WTC11 (cell line): ENCODE measurements at places on chromosomes 5 and 9.

- H3K4me1 ChIP-seq: peaks cover 6% of the 10 kb centered on the region; the same call in 1 of the 2 replicates
- no peaks in the 10 kb centered on the region for H3K36me3 ChIP-seq
- no peak overlapping the region for H3K4me3 ChIP-seq
- no peak for DNase-seq
- no peak overlapping the region for H3K27ac ChIP-seq
Observed at GRCh38 chr9:90942555-90942954, 140.9 kb downstream of the SYK start.

GRCh38 chr9:89012294-89013042, 21.2 kb downstream of the S1PR3 start:
- H3K27ac ChIP-seq: no peak overlapping the region
- DNase-seq: no peak
- peaks cover 2% of the 10 kb centered on the region; the same call in 1 of the 2 replicates for H3K36me3 ChIP-seq
- peaks cover 31% of the 10 kb centered on the region for H3K4me1 ChIP-seq

GRCh38 chr9:7284517-7284916, 515.1 kb downstream of the DMAC1 start:
- no peaks in the 10 kb centered on the region for H3K27me3 ChIP-seq
- peaks cover 12% of the 10 kb centered on the region for H3K36me3 ChIP-seq
- H3K4me3 ChIP-seq: no peak overlapping the region
- peak overlapping the region; percentile 33; the same call in 1 of the 2 replicates for H3K27ac ChIP-seq
- DNase-seq: peak; percentile 20

- H3K27me3 ChIP-seq: no peaks in the 10 kb centered on the region
- DNase-seq: peak; percentile 62
- H3K4me1 ChIP-seq: peaks cover 28% of the 10 kb centered on the region
Observed at GRCh38 chr5:95892784-95893354, 68.8 kb downstream of the ELL2 start.

DNA sequence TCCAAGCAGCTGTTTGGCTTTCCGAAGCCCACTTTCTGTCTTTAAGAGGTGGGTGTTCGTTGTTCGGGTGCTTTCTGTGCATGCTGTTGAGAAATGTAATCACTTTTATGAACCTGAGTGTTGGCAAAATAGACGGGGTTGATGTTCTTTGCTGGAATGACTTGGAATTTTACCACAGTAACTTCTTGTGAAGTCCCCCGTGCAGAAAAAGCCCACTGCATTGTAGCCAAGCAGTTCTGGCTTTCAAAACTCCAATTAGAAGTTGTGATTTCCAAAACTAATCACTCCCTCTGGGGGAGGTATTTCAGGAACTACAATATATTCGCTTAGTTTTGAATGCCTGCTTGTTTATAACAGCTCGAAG, 111.1 kb downstream of the PAM start:
- peak overlapping the region; percentile 76; the same call in 1 of the 2 replicates for H3K27ac ChIP-seq
- peaks cover 34% of the 10 kb centered on the region for H3K4me1 ChIP-seq

DNA sequence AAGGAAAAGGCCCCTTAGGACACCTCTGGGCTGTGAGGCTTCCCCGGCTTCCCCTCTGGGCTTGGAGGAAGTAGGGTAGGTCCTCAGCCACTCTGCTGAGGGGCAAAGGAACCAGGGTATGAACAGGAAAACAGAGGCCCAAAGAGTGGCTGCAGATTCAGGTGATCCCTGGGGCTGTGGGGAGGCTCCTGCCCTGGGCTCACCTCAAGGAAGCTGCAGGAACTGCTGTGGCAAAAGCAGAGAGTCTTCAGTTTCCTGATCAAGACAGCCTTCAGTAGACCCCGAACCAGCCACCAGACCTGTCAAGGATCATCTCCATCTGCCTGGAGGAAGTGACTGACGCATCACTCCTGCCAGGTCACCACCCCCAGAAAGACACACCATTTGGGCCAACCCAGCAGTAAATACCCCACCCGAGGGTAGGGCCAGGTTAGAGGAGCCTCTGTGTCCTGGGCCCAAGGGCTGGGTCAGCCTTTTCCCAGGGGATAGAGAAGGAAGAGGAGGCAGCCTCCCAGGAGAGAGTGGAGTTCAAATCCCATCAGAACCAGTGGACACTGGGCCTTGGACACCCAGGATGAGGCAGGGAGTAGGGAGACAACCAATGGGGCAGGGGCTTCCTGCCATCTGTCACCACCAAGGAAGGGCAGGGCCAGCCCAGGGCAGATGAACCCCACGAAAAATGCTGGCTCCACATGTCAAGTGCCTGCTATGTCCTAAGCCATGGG, 5.8 kb upstream of the ST6GALNAC6 start:
- H3K36me3 ChIP-seq: no peaks in the 10 kb centered on the region
- peaks cover 30% of the 10 kb centered on the region for H3K4me1 ChIP-seq
- H3K27ac ChIP-seq: peak overlapping the region; percentile 80
- no peak for DNase-seq

DNA sequence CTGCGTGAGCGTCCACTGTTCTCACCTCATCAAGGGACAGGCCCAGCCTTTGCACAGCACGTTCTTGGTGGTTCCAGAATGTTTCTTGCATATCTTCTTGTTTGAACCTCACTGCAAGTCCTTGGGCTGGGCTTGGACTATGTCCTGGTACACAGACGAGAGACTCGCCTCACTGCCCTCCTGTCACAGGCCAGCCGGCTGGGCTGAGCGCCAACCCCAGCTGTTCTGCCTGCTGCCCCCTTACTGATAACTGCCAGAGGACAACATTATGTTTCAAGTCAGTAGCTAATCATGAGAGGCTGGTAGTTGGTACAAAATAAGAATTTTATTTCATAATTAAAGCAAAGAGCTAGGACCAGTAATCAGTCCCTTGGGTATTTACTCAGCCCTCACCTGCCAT, 52.8 kb upstream of the LRRTM2 start:
- no peak for DNase-seq
- H3K4me3 ChIP-seq: no peak overlapping the region
- H3K4me1 ChIP-seq: peaks cover 10% of the 10 kb centered on the region
- no peak overlapping the region for H3K27ac ChIP-seq

DNA sequence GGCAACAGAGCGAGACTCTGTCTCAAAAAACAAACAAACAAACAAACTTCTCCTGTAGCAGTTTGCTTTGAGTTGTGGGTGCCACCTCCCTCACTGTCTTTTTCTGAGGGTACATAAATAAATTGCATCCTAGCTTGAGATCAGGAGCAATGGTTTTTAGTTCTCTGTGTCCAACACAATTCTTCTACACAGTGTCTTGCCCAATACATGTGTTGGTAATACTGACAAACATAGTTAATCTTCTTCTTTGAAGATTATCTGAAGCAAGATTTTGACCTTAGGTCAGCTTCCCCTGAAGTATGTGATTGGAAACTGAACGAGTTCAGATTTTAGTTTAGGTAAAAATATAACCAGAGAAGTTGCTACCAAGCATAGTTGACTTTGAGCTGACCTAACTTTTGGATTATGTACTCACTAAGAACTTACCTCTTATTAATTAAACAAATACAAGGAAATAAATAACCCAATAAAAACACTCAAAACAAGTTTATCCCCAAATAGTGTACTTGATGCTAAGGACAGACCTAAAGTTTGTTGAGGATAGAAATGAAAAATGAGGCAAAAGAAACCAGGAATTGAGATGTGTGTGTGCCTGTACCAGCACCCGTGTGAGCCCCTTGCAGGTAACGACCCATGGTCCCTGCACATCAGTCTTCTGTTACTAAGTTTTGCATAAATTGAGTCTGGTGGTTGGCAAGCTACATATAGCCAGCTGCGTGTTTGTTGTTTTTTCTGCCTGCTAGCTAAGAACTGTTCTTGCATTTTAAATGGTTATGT, 16.2 kb downstream of the TJP2 start:
- DNase-seq: no peak
- peaks cover 58% of the 10 kb centered on the region for H3K4me1 ChIP-seq
- no peak overlapping the region for H3K4me3 ChIP-seq
- H3K36me3 ChIP-seq: no peaks in the 10 kb centered on the region
- no peaks in the 10 kb centered on the region for H3K27me3 ChIP-seq
- 0 out of 2 replicates have a peak overlapping the region, but pooled peaks have one; percentile 34 for H3K27ac ChIP-seq

DNA sequence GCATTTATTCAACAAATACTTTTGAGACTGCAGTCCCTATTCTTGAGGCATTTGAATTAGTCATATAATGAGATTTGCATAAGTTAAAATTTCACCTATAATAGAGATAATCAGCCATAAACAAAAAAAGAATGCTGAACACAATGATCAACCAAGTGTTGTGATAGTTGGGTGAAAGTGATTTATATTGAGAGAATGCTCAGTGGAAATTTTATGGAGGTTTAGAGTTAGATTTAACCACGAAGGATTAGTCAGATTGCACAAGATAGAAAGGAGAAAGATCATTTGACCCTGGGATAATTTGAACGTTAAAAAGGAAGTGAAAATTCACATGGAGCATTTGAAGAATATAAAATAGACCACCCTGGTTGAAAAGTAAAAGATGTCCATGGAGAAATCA, 356.2 kb downstream of the NPR3 start:
- H3K4me1 ChIP-seq: no peaks in the 10 kb centered on the region
- no peak overlapping the region for H3K27ac ChIP-seq
- H3K36me3 ChIP-seq: no peaks in the 10 kb centered on the region

DNA sequence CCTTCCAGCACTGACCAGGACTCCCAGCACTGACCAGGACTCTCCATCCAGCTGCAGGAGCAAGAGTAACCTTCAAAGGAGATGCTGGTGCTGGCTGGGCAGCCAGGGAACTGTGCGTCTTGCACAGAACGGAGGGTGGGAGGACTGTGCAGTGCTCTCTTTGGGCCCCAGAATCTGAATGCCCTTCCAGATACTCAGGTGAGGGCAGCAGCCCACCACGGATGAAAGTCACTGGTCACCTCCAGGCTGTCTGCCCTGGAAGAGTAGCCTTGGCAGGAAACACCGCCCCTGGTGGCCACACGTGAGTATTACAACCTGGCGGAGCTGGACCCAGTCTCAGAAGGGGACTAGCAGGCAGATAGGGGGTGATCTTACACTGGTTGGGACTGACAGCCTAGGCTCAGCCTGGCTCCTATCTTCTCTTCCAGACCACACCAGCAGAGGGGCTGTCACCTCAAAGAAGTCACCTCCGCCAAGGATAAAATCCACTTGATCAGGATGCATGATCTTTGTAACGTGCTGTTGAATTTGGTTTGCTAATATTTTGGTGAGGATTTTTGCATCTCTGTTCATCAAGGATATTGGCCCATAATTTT, 4.8 kb upstream of the SARDH start:
- H3K4me1 ChIP-seq: peaks cover under 1% of the 10 kb centered on the region; the same call in 1 of the 2 replicates
- H3K36me3 ChIP-seq: no peaks in the 10 kb centered on the region
- H3K27ac ChIP-seq: no peak overlapping the region
- H3K4me3 ChIP-seq: no peak overlapping the region
- DNase-seq: peak; percentile 96
